ENCODE measurements at places on chromosomes 7 and 10.

DNA sequence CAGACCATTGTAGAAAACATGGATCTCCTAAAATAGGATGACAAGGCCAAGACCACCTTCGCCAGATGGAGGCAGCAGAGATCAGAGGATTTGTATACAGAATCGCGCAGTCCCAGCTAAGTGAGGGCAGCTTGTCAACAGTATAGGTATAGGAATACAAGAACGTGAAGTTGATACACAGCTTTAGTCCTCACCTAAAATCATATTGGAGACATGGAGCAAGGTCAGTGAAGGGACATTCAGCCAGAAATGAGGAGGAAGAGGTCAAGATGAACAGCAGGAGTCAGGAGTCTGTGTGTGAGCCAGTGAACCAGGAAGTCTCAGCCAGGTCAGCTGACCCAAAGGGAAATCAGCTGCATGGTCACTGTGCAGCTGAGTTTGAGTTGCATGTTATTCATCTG is 263.4 kb upstream of the PRKCQ start:
- DNase-seq: no peak

DNA sequence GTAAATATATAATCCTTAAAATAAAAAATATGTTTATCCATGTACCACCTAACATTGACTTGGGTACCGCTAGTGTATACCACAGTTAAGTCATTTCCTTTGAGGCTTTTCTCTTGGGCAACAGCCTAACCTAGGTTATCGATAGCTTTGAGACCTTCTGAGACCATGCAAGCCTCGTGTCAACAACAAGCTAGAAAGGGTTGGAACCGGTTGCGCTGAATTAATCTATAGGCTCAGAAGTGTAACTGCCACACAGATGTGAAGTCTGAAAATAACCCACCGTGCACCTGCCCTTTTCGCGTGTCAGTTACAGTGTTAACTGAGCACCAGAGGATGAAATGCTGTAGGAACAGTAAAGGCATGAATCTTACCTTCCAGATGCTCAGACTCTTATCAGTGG is 59.8 kb downstream of the ARID5B start:
- DNase-seq: peak; percentile 67

- no peak for DNase-seq
Measured at GRCh38 chr10:16271571-16271970, 165.2 kb upstream of the PTER start.

- DNase-seq: no peak
Measured at GRCh38 chr7:102119925-102120324, 166.7 kb upstream of the SH2B2 start.

DNA sequence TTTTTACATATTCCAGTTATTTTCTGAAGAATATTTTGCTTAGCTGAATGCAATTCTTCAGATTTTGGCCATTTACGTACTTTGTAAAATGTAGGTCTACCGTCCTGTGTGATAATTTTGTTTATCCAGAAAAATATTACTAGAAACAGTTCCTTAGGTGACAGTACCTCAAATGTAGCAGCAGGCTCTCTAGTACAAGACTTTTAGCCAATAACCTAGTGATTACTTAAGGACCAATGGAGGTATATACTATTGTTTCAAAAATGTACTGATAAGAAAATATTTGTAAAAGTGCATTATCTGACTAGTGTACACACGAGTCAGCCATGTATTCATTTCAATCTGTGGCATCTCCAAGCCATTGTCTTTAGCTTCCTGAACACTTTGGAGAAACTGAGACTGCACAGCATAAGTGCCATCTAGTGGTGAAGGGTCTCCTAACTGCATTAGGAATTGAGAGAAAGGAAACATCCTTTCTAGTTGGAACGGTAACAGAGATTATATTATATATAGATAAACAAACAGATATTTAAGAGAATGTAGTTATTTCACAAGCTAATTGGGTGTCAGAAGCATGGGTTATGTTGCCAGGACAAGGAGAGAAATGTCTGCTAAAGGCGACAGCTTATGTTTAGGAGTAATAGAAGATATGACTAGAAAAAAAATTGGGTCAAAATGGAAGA is 23.7 kb downstream of the RTKN2 start:
- DNase-seq: no peak

DNA sequence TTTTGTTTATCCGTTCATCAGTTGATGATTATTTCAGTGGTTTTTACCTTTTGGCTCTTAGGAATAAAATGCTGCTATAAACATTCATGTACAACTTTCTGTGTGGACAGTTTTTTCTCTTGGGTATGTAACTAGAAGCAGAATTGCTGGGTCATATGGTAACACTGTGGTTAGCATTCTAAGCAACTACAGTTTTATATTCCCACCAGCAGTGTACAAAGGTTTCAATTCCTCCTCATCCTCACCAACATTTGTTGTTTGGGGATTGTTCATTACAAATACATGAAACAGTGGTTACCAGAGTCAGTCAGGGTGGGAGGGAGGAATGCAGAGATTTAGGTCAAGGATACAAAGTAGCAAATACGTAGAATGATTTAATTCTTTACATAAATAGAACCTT is 97.0 kb downstream of the NPSR1 start:
- DNase-seq: no peak

GRCh38 chr7:42869131-42870020 is 42.5 kb downstream of the C7orf25 start:
- DNase-seq: peak; percentile 16

DNA sequence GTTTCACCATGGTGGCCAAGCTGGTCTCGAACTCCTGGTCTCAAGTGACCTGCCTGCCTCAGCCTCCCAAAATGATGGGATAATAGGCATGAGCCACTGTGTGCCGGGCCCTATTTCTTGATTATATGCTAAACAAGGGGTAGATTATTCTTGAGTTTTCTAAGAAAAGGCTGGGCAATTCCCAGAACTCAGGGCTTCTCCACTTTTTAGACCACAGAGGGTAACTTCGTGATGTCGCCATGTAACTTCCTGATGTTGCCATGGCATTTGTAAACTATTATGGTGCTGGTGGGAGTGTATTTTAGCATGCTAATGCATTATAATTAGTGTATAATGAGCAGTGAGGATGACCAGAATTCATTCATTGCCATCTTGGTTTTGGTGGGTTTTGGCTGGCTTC is 35.8 kb downstream of the OTUD1 start:
- DNase-seq: no peak

DNA sequence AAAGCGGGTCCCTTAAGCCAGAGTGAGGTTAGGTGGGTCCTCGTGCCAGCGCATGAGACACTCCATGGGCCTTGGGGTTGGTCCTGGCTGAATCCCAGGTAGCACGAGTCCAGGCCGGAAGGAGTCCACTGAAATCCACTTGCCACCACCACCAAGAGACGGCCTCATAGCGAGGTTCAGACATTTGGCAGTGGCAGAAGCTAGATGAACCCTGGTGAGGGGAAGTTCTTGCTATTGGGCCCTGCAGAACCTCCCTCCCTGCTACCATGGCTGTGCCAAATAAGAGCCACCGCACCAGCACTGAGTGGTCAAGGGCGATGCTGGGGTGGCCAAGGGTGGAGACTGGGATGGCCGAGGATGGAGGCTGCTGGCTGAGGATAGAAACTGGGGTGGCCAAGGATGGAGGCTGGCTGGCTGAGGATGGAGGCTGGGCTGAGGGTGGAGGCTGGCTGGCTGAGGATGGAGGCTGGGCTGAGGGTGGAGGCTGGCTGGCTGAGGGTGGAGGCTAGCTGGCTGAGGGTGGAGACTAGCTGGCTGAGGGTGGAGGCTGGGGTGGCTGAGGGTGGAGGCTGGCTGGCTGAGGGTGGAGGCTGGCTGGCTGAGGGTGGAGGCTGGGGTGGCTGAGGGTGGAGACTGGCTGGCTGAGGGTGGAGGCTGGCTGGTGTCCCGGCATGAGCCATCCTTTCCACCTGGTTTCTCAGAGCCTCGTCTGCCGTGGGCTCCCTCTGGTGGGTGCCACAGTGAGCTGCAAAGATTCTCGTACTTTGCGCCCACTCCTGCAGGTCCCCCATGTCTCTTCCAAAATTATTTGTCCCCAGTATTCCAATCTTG is 88.2 kb downstream of the ELFN1 start:
- no peak for DNase-seq

- DNase-seq: peak; percentile 15
Measured at GRCh38 chr7:33040803-33041516, 21.6 kb downstream of the NT5C3A start.

GRCh38 chr7:82017334-82017943 is 247.6 kb upstream of the HGF start:
- DNase-seq: no peak

GRCh38 chr10:124703372-124703771 is 40.8 kb downstream of the FAM53B start:
- DNase-seq: no peak
